Activated CD4-positive, alpha-beta T cell treated with anti-CD3 and anti-CD28 coated beads, Interleukin-2, amount 50 U/mL, for 4 hours (primary cell): ENCODE measurements at places on chromosomes 2 and 18.

DNA sequence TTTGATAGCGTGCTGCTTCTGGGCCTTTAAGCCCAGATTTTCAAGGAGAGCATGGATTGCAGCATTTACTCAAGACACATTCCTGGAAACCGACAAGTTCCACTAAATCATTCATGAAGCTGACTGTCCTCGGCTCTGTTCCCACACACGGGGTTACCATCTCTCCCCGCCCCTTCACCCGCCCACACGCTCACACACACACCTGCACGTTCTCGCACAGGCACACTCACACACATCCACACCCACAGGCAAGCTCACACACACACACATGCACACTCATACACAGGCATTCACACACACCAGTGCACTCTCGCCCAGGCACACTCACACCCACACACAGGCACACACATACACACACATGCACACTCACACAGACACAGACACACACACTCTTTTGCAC lies 150.0 kb upstream of the AGAP1 start:
- no peak for DNase-seq

GRCh38 chr2:32212295-32212694 lies 46.6 kb downstream of the SLC30A6 start:
- no peak for DNase-seq

DNA sequence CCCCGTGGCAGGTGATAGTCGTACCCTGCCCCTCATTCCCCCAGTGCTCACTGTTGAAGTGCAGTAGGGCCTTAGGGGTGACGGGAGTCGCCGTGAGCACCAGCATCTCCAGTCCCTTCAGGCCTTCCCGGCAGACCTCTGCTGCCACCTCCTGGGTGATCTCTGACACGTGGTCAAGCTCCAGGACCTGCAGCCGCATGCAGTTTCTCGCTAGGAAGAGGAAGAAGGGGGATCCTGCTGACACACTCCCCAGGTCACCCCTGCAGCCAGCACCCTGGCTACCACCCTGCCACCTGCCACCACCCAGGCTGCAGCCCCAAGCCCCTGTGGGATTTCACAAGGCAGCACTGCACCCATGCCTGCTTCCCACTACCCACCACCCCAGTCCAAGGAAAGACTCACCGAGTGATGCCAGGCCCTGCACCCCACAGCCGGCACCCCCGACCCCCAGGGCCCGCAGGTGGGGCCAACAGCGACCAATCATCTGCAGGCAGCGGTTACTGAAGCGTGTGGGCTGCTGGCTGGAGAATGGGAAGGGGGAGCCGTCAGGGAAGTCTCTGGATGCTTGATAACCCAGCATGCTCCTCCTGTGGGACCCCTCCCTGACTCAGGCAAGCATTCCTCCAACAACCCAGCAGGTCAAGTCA lies 23.8 kb downstream of the FBXO41 start:
- DNase-seq = no peak

GRCh38 chr2:37507051-37507410 lies 162.6 kb downstream of the QPCT start:
- no peak for DNase-seq
